ENCODE measurements at places on chromosomes 16 and 17.

DNA sequence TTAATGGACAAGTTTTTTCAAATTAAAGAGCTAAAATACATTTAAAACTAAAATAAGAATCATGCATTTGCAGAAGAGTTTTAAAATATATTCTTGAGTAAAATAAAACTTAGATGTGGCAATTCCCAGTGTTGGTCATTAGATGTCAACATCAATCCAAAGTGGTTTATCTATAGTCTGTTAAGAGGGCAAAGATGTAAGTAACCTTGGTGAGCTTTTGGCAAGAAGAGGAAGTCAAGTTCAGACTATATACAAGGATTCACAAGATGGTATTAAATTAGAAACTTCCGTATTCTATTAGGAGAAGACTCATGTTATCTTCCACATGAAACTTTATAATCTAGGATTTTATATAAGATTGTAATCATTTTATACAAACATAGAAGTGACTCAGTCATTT is 73.1 kb downstream of the CEP95 start:
- DNase-seq, result no peak

DNA sequence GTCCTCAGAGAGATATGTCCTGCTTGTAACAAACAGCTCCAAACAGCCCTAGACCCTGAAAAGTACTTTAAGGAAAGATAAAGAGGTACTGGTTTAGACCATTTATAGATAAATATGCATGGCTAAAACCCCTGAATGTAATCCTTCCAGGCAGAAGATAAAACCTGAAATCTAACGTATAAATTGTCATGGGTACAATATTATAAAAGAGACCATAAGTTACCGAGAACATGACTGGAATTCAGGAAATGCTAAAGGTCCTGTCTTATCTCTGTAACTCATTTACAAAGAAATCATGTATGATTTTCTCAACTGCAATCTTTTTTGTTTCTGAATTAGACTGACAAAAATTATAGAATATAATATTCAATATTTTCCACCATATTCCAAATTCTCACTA is 9.2 kb upstream of the KANSL1 start:
- DNase-seq, result no peak

- DNase-seq, result no peak
These were observed 10.1 kb downstream of the GSG1L start for GRCh38 chr16:28053461-28053860.

GRCh38 chr16:54582631-54583250 is 296.2 kb upstream of the IRX3 start:
- no peak for DNase-seq

GRCh38 chr17:1977583-1978395 is 47.3 kb downstream of the RTN4RL1 start:
- no peak for DNase-seq
